Progenitor cell of endocrine pancreas (in vitro differentiated cells): ENCODE measurements at places on chromosomes 3 and 15.

- DNase-seq: no peak
These were observed 183.1 kb downstream of the CHST2 start for GRCh38 chr3:143302638-143303171.

GRCh38 chr3:58383904-58384303 lies 49.7 kb downstream of the PDHB start:
- no peak for DNase-seq

DNA sequence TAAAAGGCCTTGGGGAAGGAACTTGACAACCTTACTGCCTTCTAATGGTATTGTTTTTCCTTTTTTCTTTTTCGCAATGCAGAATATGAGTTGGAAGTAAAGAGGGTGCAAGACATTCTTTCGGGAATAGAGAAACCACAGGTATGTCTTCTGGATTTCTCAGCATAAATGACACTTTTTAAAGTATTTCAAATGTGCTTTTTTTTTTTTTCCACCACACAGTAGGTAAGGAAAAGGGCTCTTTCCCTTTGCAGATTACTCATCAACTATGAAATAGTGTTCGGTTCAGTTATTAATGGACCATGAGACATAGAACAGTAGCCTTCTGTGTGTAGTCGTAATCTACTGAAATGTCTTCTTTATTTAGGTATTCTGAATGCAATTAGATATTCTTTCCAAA lies 162.4 kb downstream of the GHSR start:
- DNase-seq: no peak

DNA sequence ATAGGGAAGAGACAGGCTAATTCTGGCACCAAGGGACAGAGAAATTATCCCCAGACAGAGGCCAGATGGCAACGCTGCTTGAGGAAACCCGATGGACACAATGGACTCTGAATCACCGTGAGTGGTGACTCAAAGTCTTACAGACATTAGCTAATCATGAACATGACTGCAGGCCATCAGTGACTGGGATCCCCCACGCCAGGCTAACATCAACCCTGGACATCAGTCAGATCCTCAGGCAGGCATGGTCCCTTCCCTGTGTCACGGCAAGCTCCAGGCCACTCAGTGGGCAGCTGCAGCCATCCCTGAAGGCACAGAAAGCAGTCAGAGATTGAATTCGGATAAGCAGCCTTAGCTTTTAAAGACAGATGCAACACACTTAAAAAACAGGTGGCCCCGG lies 23.8 kb upstream of the OXTR start:
- DNase-seq: no peak

DNA sequence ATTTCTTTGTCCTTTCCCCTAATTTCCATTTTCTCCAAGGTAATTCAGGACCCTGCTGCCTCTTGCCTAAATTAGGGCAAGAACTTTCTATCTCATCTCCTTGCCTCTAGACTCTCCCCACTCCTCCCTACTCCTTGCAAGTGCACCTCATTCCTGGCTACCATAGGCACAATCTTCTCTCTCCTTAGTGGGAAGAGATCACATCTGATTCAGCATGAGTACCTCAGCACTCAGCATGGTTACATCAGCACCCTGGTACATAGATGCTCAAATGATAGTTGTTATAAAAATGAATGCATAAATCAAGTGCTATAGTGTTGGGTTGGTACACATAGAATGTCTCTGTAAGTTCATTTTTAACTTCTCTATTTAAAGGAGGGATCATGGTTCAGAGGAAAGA lies 313.4 kb upstream of the RASGRP1 start:
- no peak for DNase-seq
